Osteocyte (in vitro differentiated cells): ENCODE measurements at places on chromosomes 3 and 15. TPM values are rescaled to one million over a fixed set of nuclear protein-coding genes. Genes with fewer than 3 reads are reported as not detected.

DNA sequence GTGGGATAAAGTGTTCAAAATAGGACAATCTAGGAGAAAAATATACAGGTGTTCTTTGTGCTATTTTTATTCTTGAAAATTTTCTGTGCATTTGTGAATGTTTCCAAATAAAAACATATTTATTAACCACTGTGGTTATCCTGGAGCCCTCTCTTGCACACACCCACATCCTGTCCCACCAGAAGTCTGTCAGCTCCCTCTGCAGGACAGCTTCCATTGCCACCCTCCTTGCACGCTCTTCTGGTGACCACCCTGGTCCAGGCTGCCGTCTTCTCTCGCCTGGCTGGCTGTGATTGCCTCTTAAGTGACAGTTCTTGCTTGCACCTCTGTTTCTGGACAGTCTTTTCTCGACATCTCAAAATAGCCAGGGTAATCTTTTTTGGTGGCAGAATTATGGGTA, 394.0 kb downstream of the LRTM1 start:
- DNase-seq: peak; percentile 19

DNA sequence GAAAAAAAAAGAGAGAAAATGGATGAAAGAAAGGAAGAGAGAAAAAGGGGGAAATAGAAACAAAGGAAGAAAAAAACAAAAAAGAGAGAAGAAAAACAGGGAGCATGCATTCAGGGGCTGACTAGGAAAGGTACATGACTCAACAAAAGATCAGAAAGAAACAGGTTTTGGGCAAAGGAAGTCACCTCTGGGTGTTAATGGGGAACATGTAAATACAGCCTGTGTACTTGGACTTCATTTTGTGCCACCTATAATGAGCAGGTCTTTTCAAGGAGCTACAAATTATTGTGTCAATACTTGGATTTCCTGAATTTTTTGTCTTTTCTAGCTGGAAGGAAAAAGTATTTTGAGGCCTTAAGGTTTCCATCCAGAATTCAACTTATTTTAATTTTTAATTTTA, 53.4 kb upstream of the CCDC50 start:
- no peak for DNase-seq

GRCh38 chr3:54432975-54433374, 310.6 kb downstream of the CACNA2D3 start:
- DNase-seq: no peak

- DNase-seq: no peak
These were observed 30.7 kb downstream of the MAP2K5 start for GRCh38 chr15:67573194-67573593.

DNA sequence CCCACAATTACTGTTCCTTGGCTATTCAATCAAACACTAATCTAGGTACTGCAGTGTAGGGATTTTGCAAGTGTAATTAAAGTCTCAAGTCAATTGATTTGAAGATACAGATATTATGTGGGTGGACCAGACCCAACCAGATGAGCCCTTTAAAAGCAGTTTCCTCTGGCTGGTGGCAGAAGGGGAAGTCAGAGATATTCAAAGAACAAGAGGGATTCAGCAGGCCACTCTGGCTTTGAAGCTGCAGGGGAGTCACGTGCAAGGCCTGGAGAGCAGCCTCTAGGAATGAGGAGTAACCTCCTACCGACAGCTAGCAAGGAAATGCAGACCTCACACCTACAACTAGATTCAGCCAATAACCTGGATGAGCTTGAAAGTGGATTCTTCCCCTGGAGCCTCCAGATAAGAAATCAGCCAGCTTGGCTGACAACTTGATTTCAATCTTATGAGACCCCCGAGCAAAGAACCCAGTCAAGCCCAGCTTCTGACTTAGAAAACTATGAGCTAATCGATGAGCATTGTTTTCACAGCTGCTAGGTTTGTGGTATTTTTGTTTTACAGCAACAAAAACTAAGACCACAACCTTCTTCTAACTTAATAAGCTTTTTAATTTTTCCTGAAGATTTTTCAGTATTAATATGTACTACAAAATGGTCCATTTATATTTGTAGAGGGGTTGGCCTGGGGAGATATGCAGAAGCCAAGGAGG, 13.4 kb downstream of the HACD2 start:
- no peak for DNase-seq

GRCh38 chr3:63993653-63994079, 29.6 kb downstream of the PSMD6 start:
- peak; percentile 87 for DNase-seq

GRCh38 chr3:54792584-54792983, 135.3 kb downstream of the LRTM1 start:
- DNase-seq: no peak

DNA sequence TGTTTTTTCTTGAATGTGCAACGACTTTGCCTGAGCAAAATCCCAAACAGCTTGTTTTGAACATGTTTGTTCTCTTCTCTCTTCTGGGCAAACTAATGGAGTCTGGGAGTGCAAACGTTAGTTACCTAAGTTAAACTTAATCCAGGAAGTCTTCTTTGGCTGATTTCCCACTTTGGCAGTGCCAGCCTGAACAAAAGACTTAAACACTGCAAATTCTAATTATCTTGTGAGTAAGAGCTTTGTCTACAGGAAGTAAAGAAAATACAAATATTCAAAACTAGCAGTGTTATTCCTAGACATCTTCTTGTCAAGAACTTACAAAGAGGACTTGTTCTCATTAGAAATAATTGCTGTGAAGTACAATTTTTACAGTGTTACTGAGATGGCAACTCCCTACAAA, 16.7 kb upstream of the DENND6A start:
- no peak for DNase-seq

- DNase-seq: no peak
These were observed 63.9 kb upstream of the BBX start for GRCh38 chr3:107458871-107459270.

GRCh38 chr3:11808231-11808630, 38.5 kb downstream of the TAMM41 start:
- no peak for DNase-seq

GRCh38 chr3:65945953-65946352, 92.8 kb downstream of the MAGI1 start:
- DNase-seq: peak; percentile 21

GRCh38 chr15:84819291-84819768, 2.2 kb downstream of the ALPK3 start:
- no peak for DNase-seq

DNA sequence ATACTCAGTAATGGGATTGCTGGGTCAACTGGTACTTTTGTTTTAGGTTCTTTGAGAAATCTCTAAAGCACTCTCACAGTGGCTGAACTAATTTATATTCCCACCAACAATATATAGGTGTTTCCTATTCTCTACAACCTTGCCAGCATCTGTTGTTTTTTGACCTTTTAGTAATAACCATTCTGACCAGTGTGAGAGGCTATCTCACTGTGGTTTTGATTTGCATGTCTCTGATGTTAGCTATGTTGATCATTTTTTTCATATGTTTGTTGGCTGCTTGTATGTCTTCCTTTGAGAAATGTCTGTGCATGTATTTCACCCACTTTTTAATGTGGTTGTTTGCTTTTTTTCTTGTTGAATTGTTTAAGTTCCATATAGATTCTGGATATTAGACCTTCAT, 98.2 kb upstream of the DCBLD2 start:
- no peak for DNase-seq

GRCh38 chr3:113914646-113915045, 33.2 kb upstream of the ZDHHC23 start:
- no peak for DNase-seq

- no peak for DNase-seq
These were observed 152.8 kb downstream of the DNAJB8 start for GRCh38 chr3:128313935-128314334.

Gene TGM5
- total RNA-seq: not detected in 2 replicates

Gene ZBED2
- not detected in 2 replicates for total RNA-seq

Gene P2RY1
- 0.67 and 0.91 TPM in 2 replicates for total RNA-seq

Gene CPA3
- not detected in 2 replicates for total RNA-seq

Gene RHOV
- 0.34 and 0.46 TPM in 2 replicates for total RNA-seq

Gene PLS1
- 0.78 and 1.5 TPM in 2 replicates for total RNA-seq

Gene GANC
- 34.0 and 37.4 TPM in 2 replicates for total RNA-seq
